ENCODE measurements at places on chromosomes 1 and 21.

- no peak for DNase-seq
Measured at GRCh38 chr21:21605521-21605920, 607.3 kb downstream of the NCAM2 start.

DNA sequence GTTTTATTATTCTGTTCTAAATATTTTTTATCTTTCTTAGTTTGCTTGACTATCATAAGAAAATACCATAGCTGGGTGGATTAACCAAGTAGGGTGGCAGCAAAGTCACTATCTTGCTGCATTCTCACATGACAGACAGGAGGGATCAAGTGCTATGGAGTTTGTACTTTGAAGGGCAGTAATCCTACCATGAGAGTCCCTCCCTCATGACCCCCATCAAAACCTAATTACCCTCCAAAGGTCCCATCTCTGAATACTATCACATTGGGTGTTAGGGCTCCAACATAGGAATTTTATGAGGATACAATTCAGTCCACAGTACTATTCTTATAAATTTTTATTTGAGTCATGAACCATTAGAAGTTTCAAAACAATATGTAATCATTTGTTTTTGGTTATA, 388.5 kb upstream of the B3GALT2 start:
- DNase-seq, result no peak

- peak; percentile 79 for DNase-seq
Measured at GRCh38 chr1:15352128-15352957, 57.3 kb upstream of the EFHD2 start.

DNA sequence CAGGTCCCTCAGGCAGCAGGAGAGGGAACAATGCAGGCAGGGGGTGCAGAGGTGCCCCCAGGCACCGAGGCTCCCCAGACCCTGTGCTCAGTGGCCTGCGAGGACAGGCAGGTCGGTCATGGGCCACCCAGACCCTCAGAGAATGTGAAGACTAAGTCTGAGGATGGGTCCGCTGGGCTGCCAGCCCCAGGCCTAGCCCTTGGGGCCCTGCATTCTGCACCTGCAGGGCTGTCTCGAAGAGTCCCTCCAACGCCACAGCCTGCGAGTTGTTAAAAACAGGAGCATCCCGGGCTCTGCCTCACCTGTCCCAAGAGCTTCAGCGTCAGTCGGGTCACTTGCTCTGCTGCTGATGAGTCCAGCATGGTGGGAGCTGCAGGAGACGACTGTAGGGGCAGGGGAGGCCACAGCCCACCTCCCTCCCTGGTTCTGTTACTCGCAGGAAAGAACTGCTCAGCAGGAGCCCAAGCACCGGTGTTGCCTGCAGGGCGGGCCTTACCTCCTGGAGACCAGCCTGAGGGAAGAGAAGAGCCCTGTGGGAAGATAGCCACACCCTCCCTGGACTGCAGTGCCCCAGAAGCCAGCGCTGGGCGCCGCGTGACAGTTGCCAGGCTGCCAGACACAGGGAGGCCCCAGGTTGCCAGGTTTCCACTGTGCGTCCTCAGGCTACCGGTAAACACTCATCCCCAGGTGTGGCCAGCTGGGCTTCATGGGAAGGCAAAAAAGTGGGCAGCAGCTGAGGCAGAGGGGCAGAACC, 5.8 kb downstream of the C21orf58 start:
- DNase-seq, result peak; percentile 97

DNA sequence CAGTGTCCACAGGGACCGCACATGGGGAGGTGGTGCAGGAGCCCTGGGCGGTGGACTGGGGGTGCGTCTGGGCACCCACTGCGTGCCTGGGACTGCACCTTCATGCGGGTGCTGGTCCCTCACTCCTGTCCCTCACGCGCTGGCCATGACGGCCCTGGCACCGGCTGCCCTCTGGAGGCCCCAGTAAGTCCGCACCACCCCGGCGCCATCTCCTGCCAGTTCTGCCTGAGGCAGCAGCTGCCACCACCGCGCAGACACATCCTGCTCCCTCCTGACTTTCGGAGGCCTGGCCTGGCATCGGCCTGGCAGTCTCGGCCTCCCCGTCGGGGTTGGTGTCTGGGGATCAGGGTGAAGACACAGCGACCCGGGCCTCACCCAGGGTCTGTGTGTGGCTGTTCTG, 64.8 kb downstream of the MORN1 start:
- DNase-seq, result no peak

- DNase-seq, result no peak
Measured at GRCh38 chr21:25422610-25423608, 184.4 kb downstream of the MRPL39 start.

- DNase-seq, result no peak
Measured at GRCh38 chr1:84724128-84724860, 34.0 kb upstream of the SSX2IP start.

- no peak for DNase-seq
Measured at GRCh38 chr1:192167911-192168700, 9.8 kb downstream of the RGS18 start.

- no peak for DNase-seq
Measured at GRCh38 chr1:9553736-9554144, 14.5 kb downstream of the SLC25A33 start.

GRCh38 chr1:57340334-57341070, 83.4 kb downstream of the DAB1 start:
- no peak for DNase-seq

GRCh38 chr1:174789399-174789798, 210.3 kb upstream of the CACYBP start:
- DNase-seq, result no peak

GRCh38 chr1:45979074-45979777, 153.2 kb downstream of the PIK3R3 start:
- DNase-seq, result peak; percentile 96

DNA sequence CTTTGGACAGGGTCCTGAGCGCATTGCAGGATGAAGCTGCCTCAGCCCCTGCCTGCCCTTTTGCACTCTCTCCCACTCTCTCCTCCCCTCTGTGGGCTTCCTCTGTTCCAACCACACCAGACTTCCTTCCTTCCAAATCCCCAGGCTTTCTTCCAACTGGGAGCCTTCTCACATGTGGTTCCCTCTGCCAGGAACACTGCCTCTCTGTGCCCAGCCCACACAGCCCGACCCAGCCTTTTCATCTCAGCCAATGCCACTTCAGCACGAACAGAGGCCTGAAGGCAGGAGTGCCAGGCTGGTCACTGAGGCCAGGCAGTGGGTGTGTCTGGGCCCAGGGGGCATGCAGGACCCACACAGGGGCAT, 5.9 kb downstream of the SELENON start:
- no peak for DNase-seq

GRCh38 chr1:226201029-226201593, 14.6 kb upstream of the ACBD3 start:
- DNase-seq, result no peak

DNA sequence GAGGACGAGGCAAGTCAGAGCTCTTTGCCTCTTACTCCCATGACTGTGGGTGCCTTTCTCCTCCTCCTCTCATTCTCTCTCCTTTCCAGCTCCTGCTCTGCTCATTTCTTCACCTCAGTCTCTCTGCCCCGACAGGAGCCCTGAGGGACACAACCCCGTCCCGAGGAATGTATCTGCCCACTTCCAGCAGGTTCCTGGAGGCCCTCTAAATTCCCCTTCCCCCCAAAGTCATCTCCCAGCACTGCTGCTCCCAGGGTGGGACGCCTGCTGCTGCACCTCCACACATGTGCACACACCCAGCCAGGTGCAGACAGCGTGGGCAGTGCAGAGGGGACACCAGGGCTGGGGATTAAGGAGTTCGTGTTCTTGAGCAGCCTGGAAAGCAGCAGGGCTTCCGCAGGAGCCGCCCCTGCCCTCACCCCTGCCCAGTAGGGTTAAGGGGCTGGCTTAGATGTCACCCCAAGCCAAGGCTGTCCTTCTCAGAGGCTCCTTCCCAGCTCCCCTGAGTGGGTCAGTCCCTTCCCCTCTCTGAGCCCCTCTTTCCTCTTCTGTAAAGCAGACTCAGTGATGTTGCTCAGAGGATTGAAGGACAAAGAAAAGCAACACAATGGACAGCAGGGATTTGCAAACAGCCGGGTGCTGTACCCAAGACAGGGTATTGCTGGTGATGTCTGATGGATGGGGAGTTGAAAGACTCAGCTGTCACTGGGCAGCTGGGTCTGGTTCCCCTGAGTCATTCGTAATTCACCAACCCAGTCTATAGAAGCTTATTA, 346.0 kb downstream of the MATN1 start:
- DNase-seq, result no peak

GRCh38 chr1:234256359-234256758, 116.9 kb upstream of the COA6 start:
- no peak for DNase-seq

DNA sequence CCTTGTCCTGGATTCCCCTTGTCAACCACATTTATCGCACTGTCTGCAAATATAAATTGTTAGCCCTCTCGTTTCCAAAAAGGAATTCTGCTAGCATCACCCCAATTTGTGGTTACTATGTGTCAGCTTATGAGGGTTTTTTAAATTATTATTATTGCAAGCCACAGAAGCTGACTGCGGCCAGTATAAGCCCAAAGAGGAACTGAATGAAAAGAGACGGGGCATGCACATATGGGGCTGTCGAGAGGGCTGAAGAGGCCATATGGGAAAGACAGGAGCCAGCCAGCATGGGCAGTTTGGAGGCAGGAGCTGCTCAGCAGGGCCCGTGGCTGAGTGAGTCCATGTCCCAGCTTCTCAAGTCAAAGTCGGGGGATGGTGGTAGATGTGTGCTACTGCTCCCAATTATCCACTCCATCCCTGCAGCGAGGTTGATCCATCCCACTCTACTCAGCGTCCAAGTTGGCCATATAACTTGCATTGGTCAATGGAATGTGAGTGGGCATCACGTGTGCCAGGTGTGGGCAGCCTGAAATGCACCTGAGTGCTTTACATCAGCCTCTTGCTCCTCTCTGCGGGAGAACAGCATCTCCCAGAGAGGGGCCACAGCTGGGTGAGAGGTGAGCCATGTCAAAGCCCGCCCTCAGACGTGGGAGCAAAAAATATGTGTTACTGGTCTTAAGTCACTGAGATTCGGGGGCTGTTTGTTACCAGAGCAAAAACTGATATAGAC, 37.6 kb upstream of the LDLRAP1 start:
- no peak for DNase-seq

GRCh38 chr1:94614996-94615395, 73.4 kb upstream of the F3 start:
- DNase-seq, result no peak

DNA sequence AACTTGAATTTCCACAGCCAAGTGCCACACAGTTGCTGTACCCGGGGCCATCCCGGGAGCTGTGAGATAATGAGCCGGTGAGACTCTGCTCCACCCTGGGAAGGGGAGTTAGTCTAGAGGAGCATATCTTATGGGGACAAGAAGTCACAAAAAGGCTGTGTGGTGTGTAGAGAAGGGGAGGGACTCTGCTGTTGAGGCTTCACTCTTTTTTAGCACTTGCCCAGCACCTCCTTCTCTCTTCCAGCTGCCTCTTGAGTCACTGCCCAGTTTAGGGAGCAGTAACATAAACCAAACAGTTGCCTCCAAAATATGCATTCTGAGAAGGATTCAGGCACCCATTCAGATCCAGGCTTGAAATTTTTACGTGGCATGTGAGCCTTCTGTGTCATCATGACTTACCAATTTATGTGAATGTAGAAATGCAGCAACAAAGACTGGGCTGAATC, 744 bp upstream of the WDR26 start:
- DNase-seq, result no peak

GRCh38 chr1:42679364-42679983, 2.7 kb upstream of the YBX1 start:
- no peak for DNase-seq

GRCh38 chr1:162016631-162017030, 7.0 kb downstream of the OLFML2B start:
- no peak for DNase-seq

- DNase-seq, result no peak
Measured at GRCh38 chr1:206776229-206776628, 3.9 kb upstream of the IL10 start.

GRCh38 chr21:44951186-44951915, 11.5 kb downstream of the SLX9 start:
- DNase-seq, result no peak

DNA sequence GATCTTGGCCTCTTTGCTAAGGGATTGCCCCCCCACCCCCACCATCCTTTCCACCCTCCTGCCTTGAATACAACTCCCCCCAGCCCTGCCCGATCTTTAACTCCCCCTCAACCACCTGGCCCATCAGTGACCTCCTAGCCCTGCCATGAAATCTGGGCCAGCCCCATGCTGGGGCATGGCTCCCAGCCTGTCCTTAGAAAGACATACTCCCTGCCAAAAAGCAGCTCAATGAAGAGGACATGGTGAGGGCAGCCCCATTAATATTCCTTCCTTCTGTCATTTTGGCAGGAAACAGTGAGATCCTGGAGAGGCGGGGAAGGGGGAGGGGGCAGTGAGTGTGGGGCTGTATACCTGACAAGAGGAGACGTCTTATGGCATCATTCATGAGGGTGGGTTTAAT, 66.8 kb upstream of the DISP3 start:
- DNase-seq, result no peak

DNA sequence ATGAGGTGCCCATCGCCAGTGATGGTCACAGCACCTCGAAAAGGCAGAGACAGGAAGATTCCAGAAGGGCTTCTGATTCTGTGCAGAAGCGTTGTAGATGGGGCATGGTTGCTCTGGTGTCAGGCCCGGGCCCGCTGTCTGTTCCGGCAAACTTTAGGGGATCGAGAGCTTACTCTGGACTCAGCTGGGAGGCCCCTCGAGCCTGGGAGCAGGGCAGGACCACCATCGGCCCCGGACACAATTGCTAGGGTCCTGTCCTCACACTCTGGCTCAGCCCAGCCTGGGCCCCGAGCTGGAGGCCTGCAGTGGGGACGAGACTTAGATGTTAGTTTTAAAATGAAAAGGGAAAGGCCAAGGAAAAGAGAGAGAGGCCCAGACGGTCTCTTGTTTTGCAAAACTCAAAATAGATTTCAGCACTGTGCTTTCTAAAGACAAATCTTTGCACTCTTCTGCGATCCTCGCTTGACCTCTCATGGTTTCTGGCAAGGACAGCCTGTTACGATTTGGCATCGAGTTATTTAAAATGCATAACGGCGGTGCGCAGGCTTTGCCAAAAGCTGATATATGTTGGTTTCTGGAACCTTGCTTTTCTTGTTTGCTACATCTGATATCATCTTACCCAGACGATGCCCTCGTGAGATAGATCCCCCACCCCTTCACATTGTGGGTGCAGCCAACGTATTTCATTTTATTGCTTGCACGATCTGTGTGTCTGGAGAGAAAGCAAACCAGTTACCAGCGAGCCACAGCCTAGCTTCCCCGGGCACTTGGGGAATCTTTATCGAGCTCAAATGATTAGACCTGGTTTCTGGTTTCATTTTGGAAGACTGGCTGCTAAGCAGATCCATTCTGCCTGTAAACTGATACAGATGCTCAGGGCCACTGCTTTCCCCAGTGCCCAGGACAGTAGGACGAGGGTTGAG, 58.0 kb downstream of the PRDM16 start:
- DNase-seq, result no peak

DNA sequence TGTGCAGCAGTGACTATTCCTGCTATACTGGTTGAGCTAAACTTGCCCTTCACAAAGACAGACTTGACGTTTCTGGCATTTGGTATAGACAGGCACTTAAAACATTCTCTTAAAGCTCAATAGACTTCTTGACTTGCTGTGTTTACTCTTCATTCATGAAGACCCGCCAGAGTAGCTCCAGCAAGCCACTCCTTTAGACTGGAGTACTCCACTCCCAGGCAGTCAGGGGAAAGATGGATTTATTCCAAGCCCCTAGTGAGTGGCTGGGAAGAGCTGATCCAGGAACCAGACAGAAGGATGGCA, 70.7 kb downstream of the EVA1C start:
- DNase-seq, result peak; percentile 30
